ENCODE measurements at places on chromosomes 6 and 20.

DNA sequence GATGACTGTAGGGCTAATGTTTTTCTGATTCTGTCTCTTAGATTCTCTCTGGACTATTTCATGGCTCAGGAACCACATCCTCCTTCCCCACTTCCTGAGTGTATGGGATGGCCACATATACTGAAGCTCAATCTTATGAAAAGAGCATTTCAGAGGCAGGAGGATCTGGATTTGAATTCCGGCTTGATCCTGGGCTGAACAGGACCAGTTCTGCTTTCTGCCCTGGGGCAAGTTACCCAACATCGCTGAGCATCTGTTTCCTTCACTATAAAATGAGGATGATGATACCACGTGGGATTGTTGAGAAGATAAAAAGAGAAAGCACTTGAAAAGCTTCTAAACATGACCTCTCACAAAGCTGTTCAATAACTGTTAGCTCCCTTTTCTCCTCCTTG lies 168.4 kb upstream of the TNFAIP3 start:
- DNase-seq, result no peak

DNA sequence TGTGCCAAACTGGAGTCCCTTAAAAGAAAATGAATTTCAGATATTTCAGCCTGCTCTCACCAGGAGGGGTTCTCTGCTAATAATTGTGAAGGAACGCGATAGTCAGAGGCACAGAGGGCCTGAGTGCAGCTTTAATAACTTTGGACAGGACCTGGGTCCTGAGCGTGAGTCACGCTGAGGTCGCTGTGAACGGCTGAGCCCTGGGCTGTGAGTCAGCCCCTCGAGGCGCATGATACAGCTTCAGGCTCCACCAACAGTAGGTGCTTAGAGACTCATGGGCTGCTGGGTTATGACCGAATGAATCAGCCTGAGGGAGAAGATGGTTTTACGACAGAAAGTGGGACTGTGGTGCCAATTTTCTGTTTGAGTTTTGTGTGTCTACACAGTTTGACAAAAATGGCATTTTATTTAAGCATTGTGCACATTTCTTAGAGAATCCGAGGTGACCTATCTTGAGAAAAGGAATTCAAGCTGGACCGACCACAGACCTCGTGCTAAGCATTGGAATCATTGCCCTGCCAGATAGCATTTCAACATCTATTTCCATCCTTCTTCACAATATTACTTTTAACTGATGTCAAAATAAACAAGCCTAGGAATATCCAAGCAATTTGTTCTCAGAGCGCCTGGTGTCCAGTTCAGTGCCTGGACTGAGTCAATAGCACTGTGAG lies 183.0 kb downstream of the THBS2 start:
- peak; percentile 89 for DNase-seq

DNA sequence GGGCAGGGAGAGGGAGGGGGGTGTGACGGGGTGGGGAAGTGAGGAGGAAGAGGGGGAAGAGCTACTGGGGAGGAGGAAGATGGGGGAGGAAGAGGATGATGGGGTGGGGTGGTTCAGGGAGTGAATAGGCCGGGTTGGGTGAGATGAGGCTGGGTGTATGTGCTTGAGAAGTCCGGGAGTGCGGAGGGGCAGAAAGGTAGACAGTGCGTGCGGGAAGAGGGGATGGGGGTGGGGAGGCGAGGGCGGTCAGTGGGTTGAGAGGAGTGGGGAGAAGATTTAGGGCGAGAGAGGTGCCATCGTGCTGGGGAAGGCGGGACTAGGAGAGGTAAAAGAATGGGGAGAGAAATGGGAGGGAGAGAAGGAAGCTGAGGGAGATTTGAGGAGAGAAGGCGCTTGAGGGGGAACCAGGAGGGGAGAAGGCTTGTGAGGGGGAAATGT lies 30.9 kb upstream of the NOTCH4 start:
- no peak for DNase-seq

DNA sequence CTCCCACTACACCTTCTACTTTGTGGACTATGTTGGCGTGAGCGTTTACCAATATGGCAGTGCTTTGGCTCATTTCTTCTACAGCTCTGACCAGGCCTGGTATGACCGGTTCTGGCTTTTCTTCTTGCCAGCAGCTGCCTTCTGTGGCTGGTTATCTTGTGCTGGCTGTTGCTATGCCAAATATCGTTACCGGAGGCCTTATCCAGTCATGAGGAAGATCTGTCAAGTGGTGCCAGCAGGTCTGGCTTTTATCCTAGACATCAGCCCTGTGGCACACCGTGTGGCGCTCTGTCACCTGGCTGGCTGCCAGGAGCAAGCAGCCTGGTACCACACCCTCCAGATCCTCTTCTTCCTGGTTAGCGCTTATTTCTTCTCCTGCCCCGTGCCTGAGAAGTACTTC lies 16.5 kb upstream of the EFHC1 start:
- DNase-seq, result no peak

- DNase-seq, result no peak
These were observed 50.0 kb upstream of the ESR1 start for GRCh38 chr6:151757506-151757955.

DNA sequence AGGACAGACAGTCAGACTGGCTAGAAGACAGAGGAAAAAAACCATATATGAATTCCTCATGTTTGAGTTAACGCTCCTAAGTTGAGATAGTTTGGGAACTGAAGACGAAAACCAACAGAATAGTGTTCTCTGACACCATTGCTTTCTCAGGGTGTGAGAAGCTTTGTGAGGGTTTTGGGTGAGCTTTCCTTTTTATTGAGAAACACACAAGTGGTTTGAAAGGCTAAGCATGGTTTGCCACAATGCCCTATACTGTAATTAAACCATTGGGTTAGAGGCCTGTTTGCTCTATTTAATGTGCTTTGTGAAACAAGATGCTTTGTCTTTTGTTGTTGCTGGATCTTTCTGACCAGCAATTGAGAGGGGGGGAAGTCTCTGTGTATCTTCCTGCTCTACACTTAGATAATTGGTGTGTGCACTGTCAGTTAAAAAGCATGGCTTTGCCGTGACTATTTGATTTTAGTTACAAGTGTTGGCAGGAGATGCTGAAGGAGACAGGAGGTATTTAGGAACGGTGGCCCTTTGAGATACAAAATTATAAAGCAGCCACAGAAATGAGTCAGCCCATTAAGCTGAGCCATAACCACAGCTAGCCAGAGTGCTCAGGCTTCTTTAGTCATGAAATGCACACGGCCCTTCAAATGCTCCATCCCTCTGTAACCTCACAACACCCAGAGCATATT lies 273.0 kb upstream of the PREP start:
- no peak for DNase-seq

DNA sequence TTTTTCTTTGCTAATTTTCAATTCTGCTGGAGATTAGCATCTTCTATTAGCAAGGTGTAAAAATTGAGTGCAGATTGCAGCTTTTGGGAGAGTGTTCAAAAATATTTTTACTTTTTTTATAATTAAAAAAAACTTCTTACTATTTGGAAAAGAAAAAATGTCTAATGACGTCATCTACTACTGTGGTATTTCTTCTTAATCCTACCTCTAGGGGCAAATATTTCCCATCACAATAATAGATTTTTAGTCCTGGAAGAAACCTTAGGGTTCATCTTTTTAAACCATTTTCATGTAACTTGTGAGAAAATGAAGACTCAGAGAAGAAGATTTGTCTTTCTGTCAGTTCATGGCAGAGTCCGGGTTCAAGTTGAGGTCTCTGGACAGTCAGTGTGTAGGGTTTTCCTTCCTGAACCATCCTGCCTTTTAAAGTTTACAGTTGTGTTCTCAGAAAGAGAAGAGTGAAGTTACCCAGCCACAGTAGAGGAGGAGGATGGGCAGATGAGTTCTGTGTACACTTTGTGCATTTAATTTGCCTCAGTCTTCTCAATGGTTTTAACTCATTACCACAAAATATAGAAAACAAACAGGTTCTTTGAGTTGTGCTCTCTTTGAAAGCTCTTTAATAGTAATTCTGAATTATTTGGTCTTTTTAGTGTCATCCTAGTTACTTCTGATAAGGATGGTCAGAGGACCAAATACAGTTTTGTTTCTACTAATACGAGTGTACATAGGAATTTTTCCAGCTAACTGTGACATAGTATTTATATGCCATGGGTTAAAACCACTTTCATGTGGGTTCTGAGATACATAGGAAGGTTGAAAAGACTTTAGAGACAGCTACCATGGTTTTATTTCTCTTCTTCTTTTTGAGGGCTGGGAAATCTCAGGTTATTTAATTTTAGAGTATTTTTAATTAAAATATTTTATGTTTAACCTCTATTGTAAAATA lies 184.7 kb downstream of the CDKAL1 start:
- no peak for DNase-seq

GRCh38 chr6:124962639-124963415 lies 590 bp downstream of the RNF217 start:
- DNase-seq, result peak; percentile 39

- DNase-seq, result no peak
These were observed 45.7 kb downstream of the PPARD start for GRCh38 chr6:35388030-35388429.

GRCh38 chr6:12208190-12208589 lies 82.0 kb upstream of the EDN1 start:
- DNase-seq, result peak; percentile 12

DNA sequence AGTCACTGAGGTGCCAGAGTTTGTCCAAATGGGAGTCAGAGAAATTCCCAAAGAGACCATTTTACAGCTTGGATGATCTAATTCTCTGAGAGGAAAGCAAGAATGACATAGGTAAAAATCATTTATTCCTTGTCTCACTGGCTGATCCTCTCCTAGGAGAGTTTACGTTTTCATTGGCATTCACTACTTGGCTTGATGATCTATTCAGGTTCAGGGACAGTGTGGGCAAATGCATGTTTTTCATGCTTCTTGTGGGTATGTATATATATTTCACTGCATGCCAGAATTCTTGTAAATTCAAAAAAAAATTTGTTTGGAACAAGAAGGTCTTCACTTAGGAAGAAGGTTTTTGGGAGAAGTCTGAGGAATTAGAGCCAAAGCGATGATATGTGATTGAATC lies 403.4 kb upstream of the JAG1 start:
- DNase-seq, result no peak

DNA sequence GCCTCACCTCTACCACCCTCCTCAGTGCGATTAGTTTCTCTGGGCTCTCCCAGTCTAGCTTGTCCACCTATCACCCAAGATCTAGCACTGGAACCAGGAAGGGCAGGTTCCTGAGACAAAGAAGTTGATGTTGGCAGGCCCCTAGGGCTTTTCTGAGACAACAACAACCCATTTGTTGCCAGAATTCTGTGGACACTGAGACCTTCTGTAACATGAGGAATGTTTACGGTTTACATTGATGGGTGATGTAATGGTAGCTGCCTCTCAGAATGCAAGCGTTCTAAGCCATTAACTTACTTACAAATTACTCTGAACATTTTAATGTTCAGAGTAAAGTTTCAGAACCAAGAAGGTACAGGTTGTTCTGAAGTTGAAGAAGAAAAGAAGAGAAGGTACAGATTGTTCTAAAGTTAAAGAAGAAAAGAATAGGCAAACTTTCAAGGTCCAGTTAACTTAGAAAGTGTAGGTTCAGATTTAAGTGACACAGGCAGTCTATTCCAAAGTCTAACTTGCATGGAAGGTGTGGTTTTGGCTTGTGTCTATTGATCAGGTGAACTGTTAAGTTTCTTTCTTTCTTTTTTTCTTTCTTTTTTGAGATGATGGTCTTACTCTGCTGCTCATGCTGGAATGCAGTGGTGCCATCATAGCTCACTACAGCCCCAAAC lies 3.7 kb upstream of the MED23 start:
- DNase-seq, result no peak

GRCh38 chr6:75052491-75052890 lies 153.4 kb downstream of the COL12A1 start:
- no peak for DNase-seq

- DNase-seq, result no peak
These were observed 593.4 kb downstream of the EYS start for GRCh38 chr6:65113581-65113980.

- no peak for DNase-seq
These were observed 225.5 kb downstream of the SYNDIG1 start for GRCh38 chr20:24694727-24695528.

DNA sequence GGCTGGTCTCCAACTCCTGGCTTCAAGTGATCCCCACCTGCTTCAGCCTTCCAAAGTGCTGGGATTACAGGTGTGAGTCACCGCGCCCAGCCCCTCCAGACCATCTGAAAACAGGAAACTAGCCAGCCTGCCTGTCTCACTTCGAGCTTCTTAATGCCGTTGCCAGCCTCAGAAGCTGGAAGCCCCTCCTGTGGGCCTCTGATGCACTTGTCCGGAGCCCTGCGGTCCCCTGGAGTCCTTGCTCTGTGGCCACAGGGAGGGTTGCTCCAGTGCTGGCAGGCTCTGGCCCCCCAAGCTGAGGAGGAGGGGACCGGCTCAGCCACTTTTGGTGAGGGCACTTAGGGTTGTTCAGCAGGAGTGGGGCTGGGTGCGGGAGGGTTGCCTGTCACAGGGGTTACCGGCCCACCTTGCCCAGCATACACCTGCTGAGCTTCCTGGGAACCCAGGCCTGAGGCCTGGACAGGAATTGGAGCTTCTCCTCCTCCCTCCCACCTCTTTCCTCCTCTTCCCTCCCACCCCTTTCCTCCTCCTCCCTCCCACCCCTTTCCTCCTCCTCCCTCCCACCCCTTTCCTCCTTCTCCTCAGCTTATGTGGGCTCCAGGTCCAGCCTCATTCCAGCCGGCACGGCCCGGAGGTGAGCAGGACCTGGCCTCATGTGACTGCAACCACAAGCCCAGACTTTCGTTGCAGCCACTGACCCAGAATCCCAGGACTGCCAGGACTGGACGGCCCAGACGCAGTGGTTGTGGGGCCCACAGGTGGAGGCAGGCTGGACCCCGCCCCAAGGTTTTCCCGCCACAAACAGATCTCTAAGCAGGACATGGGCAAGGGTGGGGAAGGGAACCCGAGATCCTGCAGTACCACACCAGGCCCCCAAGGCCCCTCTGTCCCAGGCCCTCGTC lies 9.4 kb upstream of the BIRC7 start:
- no peak for DNase-seq

DNA sequence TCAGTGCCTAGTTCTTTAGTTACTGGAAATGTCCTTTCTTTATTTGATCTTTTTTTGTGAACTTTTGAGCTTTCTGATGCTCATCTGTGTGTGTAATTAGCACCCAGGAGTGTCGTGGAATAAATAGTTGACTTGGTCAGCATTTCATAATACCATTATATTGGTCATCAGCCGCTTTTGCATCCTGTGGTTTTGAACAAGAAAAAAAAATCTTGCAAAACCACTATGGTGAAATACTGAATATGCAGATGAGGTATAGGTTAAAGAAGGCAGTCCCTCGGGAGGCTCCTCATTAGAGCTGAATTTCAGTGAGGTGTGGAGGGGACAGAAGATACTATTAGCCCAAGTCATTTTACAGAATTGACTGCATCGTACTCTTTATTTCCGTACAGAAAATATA lies 90.1 kb downstream of the FOXO3 start:
- DNase-seq, result no peak

DNA sequence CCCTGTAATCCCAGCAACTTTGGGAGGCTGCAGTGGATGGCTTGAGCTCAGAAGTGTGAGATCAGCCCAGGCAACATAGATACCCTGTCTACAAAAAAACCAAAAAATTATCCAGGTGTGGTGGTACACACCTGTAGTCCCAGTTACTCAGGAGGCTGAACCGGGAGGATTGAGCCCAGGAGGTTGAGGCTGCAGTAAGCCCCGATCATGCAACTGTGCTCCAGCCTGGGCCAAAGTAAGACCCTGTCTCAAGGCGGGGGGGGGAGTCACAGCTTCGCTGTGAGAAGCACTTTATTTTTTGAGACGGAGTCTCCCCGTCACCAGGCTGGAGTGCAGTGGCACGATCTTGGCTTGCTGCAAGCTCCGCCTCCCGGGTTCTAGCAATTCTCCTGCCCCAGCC lies 54.2 kb downstream of the EZR start:
- DNase-seq, result no peak

Measured in psoas muscle (tissue), 8 donors.